ENCODE measurements at places on chromosomes 3 and 15.

- no peak for DNase-seq
These were observed 8.6 kb downstream of the PKM start for GRCh38 chr15:72222393-72222792.

- DNase-seq = peak; percentile 77
These were observed 65.7 kb upstream of the CMTM7 start for GRCh38 chr3:32325927-32326326.

- no peak for DNase-seq
These were observed 28.3 kb downstream of the MITF start for GRCh38 chr3:69767571-69767970.

DNA sequence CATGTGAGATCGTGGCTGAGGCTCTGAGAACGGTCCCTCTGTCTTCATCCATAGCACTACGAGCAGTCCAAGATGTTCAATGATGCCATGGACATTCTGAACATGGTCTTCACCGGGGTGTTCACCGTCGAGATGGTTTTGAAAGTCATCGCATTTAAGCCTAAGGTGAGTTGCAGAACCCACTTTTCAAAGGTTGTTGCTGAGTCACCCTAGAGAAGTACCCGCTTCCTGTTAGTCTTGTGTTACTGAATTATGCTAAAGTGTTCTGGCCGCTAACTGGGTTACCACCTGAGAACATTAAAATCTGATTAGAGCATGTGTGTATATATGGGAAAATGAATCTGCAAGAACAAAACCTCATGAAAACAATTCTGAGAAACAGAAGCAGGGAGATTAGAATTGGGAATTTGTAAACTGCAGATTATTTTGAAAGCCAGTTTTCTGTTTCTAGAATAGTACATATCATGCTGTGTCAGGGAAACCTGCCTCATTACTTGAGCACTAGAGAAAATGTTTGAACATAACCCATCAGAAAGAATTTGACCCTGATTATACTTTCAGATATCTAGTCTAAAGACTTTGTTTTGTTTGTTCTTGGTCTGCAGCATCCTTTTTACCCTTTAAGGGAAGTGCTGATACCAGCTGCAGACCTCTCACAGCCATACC is 92.6 kb downstream of the CHDH start:
- peak; percentile 6 for DNase-seq

DNA sequence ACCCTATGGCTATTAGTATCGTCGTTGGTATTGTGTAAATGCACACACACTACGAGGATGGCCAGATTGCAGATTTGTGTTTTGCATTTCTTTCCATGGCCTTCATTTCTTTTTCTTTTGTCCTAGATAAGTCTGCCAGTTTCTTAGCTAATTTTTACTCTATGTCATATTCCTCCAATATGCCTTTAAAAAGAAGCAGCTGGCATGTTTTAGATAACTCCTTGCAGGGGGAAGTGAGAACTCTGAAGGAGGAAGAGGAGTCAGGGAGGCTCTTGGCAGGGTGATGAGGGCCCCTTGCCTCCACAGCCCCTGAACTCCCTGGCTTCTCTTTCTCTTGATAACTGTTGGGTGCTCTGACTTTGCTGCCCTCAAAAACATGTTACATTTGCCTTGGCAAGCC is 244.0 kb downstream of the GABRG3 start:
- no peak for DNase-seq

DNA sequence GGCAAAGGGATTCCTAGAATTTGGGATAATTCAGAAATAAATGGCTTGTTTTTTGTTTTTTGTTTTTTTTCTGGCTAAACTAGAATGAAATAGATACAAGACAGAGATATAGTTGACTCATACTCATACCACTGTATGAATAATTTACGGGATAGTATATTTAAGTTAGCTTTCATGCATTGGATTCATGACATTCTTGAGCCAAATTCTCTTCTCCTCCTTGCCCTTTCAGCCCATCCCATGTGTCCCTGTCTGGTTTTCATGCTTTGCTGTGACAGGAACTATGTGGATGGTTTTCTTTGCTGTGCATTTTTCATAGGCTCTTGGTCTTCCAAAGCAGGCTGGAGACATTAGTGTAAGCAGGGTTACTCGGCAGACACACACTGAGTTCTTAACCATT is 66.6 kb upstream of the UMPS start:
- no peak for DNase-seq

DNA sequence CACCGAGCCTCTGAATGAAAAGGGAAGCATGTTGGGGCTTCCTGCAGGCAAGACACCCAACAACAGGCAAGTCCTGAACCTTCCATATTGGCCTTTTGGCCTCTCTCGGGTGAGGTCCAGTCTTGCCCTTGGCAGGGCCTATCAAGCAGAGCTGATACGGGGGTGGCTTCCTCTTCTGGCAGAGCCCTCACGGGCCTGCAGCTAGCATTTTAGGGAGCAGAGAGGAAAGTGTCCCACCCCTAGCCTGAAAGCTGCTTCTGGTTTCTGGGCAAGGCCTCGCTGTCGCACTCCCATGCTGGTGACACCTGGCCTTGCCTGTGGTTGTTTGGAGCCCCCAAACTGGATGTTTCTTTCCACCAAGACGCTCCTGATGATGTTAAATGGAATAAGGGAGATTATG is 31.8 kb upstream of the CTSH start:
- DNase-seq = no peak

GRCh38 chr3:4807381-4808280 is 171.6 kb upstream of the BHLHE40 start:
- no peak for DNase-seq

DNA sequence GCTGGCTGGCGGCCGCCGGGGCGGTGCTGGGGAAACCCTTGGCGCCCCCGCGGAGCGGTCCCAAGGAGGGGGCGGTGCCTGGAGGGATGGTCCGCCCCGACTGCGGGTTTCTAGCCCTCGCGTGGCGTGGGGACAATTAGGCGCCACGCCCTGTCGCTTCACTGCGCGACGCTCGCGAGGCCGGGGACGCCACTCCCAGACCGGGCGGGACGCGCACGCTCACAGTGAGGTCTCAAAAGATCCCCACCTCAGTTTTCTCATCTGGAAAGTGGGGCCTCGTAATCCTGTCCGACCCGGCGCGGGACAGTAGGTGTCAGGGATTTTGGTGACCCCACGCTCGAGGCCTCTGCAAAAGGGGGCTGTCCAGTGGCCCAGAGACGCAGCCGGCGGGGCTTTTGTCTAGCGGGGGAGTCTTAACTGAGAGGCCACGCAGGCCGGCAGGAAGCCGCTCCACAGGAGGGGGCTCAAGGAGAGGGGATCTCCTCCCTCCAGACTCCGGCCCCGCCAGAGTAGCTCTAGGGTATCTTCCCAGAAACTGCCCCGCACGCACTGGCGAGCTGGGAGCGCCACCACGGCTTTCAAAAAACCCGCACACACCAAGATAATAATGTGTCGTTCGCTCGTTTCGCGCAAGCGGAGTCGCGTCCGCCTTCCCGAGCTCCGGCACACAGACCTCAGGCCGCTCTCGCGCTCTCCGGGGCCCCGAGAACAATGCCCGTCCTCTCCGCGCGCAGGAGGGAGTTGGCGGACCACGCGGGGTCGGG is 710 bp upstream of the CLK3 start:
- DNase-seq = no peak

DNA sequence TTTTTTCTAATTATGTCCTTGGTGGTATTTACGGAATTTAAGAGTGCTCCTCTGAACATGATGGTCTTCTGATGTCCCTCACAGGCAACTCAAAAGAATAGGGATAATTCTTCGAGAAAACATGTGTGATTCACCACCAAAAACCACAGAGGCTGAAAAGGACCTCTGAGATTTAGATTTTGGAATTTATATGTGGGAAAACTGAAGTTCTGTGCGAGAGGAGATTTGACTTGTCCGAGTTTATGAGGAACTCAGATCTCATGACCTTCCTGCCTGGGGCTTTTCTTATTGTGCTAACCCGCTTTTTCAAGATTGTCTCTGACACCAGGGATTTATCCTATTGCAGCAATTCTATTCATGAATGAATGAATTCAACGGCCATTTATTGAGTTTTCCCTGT is 142.4 kb downstream of the FAM43A start:
- DNase-seq = no peak

GRCh38 chr3:44955917-44956316 is 20.1 kb downstream of the ZDHHC3 start:
- DNase-seq = no peak

- peak; percentile 5 for DNase-seq
These were observed 63.2 kb downstream of the AKAP13 start for GRCh38 chr15:85443593-85444087.

DNA sequence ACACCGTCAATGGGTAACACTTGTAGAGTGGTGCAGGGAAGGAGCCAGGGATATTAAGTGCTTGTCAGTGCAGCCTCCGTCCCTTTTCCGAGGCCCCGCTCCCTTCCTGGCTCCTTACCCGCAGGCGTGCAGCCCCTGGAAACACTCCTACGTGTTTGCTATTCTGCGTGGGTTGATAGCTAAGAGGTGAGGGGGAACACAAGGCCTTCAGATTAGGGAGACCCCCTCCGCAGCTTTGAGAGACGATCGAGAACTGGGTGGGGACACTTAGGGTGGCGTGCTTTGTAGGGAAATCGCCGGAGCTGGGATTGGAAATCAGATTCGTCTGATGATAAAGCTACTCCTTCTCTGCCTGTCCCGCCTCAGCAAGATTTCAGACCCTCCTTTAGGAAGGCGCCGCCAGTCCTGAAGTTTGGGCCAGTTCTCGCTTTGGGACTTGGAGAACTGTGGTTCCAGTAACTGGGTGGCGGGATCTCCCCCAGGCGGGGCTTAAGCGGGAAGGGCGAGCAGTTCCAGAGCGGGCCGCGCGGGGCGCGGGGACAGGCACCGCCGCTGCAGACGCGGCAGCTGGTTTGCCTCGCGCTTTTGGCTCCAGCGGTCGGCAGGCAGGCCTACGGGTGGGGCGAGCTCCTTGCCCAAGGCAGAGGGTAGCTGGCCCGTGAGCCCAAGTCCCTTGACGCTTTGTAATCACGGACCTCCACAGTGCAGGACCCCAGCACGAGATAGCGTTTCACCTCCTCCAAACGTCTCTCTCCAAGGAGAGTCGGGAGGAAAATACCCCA is 8.0 kb upstream of the FAM107A start:
- DNase-seq = peak; percentile 32

DNA sequence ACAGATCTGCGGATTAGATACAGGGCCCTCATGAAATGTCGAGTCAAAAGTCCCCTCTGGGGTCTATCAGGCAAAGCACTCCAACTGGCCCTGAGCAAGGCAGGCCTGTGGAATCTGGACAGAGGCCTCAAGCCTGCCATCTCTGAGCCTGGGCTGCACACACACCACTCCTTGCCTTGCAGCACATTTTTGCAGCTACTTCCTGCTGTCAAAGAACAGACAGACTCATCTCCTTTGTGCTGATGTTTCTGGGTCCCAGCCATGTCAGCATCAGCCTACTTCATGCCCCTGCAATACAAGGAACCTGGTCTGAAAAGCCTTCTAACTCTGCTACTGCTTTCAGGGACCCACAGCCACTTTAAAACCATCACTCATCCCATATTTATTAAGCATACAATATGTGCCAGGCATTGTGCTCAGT is 60.6 kb upstream of the IL12A start:
- no peak for DNase-seq

DNA sequence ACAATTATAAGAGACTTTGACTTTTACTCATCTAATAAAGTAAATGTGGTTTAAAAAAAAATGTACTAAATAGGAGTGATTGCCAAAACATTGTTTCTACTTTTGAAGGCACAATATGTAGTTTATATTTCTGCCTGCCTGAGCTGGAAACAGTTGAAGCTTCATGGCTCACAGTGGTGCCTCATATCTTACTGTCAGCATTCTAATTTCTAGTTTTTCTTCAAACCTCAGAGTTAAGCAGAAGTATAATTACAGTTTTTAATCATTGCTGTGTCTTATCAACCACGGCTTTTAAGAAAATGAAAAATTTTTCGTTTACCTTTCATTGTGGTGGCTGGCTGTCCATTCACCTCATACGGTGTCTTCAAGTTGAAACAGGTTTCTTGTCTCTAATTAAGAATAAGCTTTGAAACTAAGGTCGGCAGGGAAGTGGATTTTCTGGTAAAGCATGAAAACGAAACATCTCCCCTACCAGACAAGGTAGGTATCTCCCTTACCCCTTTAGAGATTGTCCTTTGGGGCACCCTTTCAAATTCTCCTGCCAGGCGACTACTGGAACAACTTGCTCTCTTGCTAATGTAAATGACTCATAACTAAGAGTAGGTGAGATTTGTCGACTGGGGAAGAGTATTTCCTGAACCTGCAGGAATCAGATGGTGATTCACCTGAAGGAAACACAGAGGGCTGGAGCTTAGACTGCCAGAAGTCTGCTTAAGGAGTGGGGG is at the start of gene GPR87:
Gene GPR87 (minus strand): TSS at position 554 of the 725 bp plus-strand sequence. CDS start 16,720 bp downstream, outside the sequence.
- DNase-seq = no peak

DNA sequence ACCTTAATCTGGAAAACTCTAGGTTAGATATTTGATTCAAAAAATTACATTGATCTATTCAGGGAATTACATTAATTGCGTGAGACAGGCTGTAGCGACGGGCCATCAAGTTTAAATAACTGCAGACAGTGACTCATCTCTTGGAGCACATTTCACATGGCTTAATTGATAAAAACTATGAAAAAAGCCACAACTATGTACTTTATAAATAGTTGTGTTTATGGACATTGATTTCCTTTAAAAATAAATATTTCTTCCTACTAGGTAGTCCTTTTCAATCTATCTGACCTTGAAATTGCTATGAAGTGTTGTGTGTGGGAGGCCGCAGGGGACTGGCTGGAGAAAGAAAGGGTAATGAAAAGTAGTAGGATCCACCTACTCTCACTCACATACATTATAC is 157.8 kb downstream of the IL1RAP start:
- DNase-seq = no peak

DNA sequence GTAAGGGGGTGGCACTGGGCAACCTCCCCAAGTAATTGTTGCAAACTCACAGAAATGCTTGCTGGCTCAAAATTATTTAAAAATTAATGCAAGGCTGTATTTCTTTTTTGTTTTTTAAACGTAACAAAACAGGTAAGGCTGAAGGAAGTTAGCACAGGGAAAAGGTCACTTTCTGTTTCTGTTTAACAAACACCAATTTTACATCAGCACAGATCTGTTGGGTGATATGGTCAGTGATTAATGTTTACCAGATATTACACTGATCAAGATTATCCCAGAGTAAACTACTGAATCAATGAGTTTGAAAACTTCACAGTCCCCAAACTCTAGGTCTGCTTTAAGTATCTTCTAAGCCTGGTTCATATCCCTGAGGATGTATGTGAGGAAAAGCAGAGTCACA is 558.0 kb downstream of the FOXP1 start:
- no peak for DNase-seq

DNA sequence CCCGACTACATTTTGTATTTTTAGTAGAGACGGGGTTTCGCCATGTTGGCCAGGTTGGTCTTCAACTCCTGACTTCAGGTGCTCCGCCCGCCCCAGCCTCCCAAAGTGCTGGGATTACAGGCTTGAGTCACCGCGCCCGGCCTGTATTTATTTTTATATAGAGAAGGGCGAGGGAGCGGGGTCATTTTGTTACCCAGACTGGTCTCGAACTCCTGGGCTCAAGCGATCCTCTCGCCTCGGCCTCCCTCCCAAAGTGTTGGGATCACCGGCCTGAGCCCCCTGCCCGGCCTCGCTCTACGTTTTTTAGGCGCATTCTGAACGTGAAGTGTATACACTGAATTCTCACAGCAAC is 514 bp upstream of the PPP4R2 start:
- DNase-seq = no peak

- no peak for DNase-seq
These were observed 3.2 kb downstream of the ADIPOQ start for GRCh38 chr3:186845756-186846155.

- DNase-seq = no peak
These were observed 2.5 kb upstream of the CFAP100 start for GRCh38 chr3:126392246-126392645.
